ENCODE measurements at places on chromosomes 2 and 18.
A peak's percentile ranks its signal among the peaks of the same experiment; 100 is the strongest.

DNA sequence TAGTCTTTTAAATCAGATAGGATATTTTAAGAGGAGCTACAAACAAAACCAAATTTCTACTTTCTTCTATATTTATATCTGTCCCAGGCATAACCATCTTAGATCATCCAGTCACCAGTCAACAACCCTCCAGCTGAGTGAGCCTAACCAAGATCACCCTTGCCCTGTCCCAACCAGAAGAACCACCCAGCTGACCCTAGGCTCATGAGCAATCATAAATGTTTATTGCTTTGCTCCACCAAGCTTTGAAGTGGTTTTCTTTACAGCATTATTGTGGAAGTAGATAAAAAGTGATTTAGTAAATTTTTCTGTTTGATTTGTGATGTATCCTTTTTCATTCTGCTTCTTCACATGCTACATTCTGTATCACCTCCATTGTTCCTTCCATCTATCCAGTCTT lies 167.2 kb upstream of the PIEZO2 start:
- no peak for DNase-seq

DNA sequence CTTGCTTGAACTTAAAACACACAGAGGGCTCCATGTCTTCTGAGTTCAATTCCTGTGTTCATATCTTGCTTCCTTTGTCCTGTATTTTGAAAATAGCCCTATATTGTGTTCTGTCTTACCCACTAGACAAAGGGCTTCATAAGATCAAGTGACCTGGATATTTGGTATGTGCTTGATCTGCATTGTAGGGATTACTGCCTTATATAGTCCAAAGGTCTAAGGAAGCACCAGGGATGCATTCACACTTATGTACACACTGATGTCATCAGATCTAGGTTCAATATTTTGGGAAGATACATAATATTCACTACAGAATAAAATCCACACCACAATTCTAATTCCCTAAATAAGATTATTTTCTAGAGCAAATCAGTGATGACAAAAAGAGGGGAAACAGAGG lies 278.0 kb upstream of the KYNU start:
- no peak for DNase-seq

DNA sequence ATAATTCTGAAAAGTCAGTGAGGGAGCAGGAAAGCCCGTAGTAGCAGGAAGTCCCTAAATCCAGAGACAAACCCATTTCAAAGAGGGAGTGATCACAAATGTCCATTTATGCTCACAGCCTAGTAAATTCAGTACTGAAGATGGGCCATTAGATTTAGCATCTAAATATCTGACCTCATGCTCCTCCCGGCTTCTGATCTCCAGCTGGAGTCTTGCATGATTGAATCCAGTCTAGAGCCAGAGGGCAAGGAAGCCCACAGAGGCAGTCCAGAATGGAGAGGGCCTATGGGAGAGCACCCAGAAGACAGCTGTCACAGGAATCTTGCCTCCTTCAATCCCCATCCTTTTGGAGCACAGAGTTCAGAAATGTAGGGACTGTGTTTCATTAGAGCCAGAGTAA lies 16.0 kb upstream of the ST8SIA3 start:
- DNase-seq: no peak

GRCh38 chr18:22432657-22433137 lies 15.0 kb upstream of the CTAGE1 start:
- DNase-seq: no peak

- DNase-seq: no peak
Observed at GRCh38 chr18:10537765-10538164, 11.9 kb downstream of the NAPG start.

DNA sequence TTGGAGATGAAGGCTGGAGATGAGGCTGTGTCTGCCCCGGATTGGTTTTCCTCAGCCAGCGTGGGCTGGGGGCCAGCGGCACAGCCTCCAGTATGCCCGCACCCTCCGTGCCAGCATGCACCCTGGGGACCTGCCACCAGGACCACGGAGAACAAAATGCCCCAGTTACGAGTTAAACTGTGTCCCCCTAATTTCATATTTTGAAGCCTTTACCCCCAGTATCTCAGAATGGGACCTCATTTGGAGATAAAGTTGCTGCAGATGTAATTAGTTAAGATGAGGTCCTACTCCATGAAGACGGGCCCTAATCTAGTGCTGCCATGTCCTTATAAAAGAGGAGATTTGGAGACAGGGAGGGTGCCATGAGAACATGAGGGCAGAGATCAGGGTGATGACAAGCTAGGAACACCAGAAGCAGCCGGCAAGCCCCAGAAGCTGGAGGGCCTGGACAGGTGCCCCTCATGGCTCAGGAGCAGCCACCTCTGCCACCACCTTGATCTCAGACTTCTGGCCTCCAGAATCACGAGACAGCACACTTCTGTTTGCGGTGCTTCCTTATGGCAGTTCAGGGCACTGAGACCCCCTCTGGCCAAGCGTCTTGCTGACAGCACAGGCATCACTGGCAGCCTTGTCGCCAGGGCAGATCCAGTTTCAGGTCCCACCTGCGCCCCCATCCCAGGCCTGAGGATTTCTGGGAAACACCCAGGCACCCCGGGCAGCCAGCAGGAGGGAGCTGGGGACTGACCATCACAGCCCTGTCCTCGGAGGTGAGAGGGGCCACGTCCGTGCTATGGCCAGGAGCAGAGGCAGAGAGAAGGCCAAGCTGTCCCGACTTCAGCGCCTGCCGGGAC lies 29.4 kb downstream of the KIF1A start:
- DNase-seq: no peak

DNA sequence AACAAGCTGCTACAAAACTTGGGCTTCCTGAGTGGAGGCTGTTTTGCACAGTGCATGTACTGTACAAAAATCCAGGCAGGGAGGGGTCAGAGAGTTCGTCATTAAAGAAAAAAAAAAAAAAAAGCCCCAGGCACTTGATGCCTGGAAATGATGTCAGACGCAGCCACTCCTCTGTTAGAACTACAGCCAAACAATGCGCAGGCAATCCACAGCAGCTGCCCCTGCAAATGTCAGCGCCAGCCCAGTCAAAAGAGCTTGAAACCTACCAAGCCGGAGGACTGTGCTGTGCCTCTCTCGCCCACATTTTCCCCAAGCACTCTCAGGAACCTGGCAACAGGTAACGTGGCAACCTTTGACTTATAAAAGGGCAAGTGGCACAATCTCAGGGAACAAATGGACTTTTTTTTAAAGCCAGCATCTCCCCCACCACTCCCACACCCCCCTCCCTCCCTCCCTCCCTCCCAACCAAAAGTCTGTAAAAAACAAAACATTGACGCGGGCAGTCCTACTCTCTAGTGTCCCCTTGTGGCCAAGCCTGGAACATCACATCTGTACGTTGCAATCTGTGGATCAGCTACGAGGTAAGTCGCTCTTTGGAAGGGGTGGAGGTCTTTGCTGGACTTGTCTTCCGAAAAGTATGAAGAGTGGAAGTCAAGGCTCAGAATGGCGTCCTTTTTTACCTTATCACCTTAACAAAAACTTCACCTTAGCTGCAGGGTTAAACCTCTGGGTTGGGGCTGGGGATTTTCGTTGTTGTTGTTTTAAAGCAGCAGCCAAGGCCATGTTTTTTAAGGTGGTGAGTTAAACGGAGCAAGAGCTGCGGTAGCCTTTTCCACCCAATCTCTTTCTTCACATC lies 144.2 kb downstream of the TGIF1 start:
- peak; percentile 87 for DNase-seq

DNA sequence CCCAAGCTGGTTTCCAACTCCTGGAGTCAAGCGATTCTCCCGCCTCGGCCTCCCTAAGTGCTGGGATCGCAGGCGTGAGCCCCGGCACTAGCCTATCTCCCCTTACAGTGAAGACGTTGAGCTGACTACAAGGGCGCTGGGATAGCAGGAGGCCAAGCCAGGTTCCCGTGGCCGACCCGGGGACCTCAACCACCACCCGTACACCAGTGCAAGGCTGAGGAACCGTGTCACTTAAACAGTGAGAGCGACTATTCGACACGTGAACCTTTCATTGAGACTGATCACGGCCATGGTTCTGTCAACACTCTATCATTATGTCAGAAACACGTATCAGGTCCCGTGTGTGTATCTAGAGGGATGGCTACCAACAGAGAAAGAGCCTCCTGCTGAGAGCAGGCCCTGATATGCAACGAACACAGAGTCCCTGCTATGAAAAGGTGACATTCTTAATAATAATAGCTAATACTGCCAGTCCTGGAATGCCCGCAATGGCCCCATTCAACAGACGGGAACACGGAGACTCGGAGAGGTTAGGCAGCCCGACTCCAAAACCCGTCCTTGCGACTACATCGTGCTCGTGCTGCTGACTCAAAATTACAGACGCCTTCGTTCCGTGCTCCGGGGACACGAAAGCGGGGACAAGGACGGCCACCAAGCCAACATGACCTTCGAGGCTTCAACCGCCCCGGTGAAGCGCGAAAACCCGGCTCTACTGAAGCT lies 833 bp downstream of the AFG3L2 start:
- DNase-seq: no peak

GRCh38 chr2:226874749-226875148 lies 38.9 kb downstream of the RHBDD1 start:
- no peak for DNase-seq

DNA sequence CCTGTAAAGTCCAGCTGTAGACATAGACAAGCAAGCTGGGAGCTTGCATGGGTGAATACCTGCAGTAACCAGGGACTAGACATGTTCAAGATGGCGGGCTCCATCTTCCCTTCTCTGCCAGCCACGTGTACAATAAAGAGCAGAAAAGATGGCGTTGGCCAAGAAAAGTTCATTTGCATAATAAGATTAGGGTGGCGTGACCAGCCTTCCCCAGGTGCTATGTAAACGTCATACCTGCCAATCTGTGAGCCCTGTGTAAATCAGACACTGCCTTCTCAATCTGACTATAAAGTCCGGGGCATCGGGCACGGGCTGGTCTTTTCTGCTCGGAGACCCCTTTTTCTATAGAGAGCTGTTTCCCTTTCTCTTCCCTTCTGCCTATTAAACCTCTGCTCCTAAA lies 101.6 kb upstream of the XPO1 start:
- DNase-seq: no peak

- DNase-seq: no peak
Observed at GRCh38 chr2:63872571-63873328, 31.1 kb downstream of the UGP2 start.

DNA sequence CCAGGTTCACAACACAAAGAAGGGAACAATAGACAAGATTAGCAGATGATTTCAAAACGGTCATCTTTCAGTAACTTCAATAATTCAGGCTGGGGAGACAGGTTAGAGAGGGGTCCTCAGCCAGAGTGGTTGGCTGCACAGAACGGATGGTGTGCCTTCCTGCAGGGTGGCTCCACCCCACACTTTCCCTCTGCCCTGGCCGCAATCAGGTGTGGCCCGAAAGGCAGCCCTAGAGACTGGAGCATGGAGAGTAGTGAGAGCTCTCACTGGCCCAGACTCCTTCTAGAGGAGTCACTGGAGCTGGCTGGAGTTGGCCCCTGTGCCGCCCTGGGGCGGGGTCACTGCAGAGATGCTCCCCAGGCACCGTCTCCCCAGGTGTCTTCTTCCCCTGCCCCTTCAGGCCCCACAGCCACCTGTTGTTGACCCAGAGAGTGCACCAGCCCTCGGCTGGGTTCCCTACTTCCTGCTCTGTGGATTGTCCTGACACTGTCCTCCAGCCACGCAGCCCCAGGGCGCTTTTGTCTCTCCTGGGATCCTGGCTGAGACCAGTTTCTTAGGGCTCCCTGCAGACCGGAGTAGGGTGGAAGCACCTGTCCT lies 126.8 kb downstream of the PXDN start:
- no peak for DNase-seq

- no peak for DNase-seq
Observed at GRCh38 chr2:168752361-168752760, 50.1 kb upstream of the NOSTRIN start.

GRCh38 chr2:25127646-25128045 lies 40.7 kb downstream of the POMC start:
- no peak for DNase-seq

DNA sequence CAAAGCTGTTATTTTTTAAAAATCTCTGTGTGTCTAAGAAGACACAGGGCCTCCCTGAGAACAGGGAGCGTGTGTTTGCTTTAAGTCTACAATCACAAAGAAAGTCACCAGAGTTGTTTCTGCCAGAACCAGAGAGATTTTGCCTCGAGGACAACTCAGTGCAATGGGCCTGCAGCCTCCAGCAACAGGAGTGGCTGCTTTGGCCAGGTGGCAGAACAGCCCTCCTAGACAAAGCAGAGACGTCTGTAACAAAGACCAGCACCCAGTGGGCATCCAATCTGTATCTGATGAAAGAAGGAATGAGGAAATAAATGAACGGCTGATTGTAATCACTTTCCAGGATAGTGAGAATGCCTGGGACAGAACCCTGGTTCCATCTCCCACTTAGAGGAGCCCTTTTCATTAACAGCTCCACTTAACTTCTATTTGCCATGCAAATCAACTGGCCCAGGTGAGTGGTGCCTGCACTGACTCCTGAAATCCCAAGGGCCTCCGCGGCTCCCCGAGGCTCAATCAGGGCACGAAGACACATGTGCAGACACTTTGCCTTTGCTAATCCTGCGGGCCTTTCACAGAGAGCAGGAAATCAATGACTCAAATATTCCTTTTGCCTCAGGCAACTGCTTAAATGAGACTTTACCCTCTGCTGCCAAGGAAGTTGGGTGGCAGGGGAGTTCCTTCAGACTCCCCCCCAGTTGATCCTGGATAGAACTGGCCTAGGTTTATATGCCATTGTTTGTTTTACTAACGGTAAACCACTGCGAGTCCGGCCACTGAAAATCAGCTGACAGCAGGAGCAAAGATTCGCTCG lies 146.5 kb downstream of the CABLES1 start:
- DNase-seq: no peak

- DNase-seq: no peak
Observed at GRCh38 chr2:213086571-213086970, 64.8 kb downstream of the IKZF2 start.

- DNase-seq: no peak
Observed at GRCh38 chr18:67074309-67074708, 442.2 kb downstream of the DSEL start.

GRCh38 chr2:113922335-113922734 lies 32.4 kb downstream of the ACTR3 start:
- no peak for DNase-seq

DNA sequence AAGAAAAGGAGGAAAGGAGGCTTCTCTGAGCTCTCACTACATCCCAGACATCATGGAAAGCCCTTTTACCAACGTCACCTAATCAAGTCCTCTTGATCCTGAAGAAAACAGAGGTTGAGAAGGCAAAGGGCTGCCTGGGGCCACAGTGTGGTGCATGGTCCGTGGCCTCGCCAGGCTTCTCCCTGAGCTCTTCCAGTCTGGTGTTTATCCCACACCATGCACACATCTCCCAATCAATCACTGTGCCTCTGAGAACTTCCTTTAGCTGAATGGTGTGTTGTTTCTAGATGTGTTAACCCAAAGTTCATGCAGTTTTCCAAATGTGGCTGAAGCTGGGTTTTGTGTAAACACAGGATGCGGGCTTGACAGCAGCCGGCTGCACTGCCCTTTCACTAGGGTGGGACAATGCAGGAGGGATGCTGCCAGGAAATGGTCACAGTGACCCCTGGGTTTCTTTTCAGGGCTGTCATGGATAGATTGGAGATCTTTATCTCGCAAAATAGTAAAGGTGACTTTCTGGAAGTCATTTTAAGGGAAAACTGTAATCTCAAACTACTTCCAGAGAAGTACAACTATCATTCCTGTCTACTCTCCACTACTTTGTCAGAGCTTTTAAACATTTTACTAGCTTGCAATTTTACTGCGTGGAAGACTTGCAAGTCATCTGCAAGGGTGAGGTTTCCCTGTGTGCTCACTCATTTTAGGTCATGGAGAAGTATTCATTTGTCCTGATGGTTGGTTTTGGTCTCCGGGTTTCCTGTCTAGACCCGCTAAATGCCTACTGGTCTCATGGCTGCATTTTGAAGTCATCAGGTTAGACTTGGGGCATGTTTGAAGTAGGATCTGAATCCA lies 54.6 kb downstream of the IL1R2 start:
- DNase-seq: no peak

All from stimulated activated naive CD4-positive, alpha-beta T cell treated with Interleukin-2 at 50 U/mL for 16 hours (primary cell).